Caco-2 (cell line): ENCODE measurements at places on chromosomes 11 and 22.

GRCh38 chr11:126696982-126697381 lies 303.6 kb downstream of the KIRREL3 start:
- DNase-seq, result no peak

DNA sequence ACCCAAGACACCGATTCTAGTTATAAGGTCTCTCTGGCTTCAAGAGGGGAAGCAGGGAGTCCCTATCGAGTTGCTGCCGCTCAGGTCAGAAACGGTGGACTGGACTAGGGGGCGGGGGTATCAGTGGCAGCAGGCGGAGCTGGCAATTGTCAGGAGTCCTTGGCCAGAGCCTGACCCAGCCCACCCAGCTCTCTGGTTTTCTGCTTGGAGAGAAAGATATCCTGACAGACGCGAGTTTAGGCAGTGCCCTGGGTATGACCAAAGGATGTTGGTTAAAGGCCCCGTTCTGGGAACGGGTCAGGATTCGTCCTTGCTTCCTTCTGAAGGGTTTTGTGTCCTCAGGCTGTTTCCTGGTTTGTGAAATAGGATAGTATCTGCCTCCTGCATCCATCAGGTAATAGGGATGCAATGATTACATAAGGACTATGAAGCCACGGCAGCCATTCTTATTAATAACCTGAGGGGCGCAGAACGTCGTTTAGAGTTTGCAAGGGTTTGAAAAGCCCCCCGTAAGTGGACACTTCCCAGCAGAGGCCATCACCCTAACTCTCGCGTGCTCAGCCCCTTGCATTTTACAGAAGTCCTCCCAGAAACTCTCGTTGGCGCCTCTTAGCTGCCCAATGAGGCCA lies 700 bp upstream of the DEPDC5 start:
- DNase-seq, result peak; percentile 91

DNA sequence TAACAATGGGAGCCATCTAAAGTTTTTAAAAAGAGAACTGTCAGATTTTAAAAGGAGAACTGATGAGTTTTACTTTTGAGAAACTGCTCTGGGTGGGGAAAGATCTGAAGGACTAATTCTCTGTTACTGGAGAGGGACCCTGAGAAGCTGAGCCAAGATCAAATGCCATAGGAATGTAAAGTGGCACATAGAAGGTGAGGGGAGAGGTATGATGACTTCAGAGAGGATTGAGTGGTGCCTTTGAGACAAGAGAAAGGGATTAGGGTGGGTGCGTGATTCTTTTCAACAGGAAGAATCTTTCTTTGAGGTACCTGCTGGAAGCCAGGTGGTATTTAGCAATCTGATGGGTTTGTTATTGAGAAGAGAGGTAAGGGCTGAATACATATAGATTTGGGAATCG lies 9.0 kb downstream of the CRKL start:
- DNase-seq, result no peak

DNA sequence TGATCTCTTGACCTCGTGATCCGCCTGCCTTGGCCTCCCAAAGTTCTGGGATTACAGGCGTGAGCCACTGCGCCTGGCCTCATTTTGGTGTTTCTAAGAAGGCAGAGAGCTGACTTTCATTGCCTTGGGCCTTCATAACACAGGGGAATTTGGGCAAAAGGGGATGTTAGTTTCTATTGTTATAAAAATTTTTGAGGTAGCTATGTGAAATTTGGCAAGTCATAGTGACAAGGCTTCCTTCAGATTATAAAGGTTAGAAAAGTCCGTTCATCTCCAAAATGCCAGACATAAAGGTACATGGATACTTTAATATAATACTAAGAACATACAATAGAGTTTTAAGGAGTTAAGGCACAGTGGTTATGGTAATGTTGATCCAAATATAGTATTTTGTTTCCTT lies 17.2 kb downstream of the LDHC start:
- DNase-seq, result no peak

DNA sequence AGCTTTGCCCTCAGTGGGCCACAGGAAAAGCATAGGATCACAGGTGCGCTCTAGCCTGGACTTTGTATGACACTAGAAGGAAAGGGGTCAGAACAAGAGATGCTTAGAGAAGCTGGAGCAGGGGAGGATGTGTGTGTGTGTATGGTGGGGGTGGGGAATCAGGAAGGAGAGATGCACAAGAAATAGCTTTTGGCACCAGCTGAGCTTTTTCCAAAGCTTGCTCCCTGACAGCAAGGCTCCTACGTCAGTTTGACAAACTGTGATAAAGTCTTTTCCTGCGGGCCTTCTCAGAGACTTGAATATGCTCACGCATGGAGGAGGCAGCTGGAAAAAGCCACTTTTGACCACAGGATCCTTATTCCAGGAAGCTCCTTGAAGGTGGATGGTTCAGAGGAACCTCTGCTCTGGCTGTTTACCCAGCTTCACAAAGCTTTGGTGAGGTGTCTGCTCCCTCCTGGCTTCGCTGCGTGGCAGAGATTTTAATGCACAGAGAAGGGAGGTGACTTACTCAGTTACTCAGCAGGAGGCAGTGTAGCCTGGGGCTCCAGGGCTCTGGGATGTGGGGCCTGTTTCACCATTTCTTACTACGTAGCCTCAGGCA lies 3.9 kb downstream of the CDC42EP1 start:
- DNase-seq, result no peak

- DNase-seq, result no peak
Observed at GRCh38 chr11:82757660-82758357, 24.1 kb upstream of the FAM181B start.

- no peak for DNase-seq
Observed at GRCh38 chr11:95335989-95336388, 105.0 kb upstream of the SESN3 start.

GRCh38 chr22:25837288-25837900 lies 95.4 kb downstream of the MYO18B start:
- no peak for DNase-seq

- no peak for DNase-seq
Observed at GRCh38 chr11:121904148-121904547, 211.9 kb downstream of the BLID start.

DNA sequence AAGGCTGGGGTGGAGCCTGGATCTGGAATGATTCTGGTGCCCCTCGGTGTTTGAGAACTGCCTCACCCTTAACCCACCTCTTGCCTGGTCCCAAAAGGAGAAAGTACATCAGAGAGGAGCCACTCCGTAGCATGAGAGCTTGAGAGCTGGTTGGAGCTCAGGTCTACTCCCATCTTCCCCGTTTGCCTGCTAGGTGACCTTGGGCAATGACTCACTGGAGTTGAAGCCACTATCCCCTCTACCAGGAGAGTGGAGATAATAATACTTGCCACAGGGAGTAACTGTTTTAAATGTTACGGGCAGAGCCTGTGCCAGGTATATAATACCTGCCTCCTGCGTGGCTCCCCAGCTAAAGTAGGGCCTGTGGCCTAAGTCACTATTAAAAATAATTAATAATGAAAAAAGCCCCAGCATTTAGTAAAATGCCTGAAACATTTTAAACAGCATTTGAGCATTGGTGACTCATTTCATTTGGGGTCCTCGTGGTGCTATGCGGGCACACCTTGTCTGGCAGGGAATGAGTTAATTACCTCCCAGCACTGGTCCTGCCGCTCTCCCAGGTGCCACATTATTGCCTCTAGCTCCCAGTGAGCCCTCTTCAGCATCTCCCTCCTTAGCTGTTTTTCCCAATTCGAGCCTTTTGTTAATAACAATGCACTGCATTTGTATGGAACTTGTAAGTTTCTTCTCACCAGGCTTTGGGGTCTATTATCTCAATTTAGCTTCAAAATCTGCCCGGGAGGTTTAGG lies 22.5 kb downstream of the CYTH4 start:
- no peak for DNase-seq

DNA sequence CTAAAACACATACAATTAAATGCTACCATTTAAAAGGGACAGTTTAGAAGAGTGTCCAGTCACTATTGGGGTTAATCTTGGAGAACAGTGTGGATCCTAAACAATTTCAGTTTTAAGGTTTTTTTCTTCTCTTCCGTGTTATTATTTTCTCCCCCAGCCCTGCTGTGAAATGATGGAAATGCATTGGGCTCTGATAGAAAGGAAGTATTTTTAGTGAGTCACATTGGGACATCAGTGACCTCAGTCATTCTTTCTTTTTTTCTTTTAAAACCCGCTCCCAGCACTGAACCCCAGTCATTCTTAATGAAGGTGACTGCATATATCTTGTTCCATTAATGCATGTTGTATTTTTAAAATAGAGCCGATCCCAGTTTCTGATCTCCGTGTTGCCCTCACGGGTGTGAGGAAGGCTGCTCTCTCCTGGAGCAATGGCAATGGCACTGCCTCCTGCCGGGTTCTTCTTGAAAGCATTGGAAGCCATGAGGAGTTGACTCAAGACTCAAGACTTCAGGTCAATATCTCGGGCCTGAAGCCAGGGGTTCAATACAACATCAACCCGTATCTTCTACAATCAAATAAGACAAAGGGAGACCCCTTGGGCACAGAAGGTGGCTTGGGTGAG lies 93.2 kb upstream of the OR4B1 start:
- DNase-seq, result no peak

- no peak for DNase-seq
Observed at GRCh38 chr11:67611165-67611564, 4.4 kb downstream of the NDUFV1 start.

- DNase-seq, result no peak
Observed at GRCh38 chr11:70705930-70706329, 307.6 kb downstream of the CTTN start.

- DNase-seq, result no peak
Observed at GRCh38 chr11:131537196-131537595, 166.8 kb downstream of the NTM start.

- DNase-seq, result no peak
Observed at GRCh38 chr22:49118065-49118464, 709.6 kb downstream of the BRD1 start.

GRCh38 chr11:64760759-64761420 lies 1.1 kb upstream of the PYGM start:
- DNase-seq, result no peak

- no peak for DNase-seq
Observed at GRCh38 chr11:72519220-72519881, 85.0 kb upstream of the CLPB start.

DNA sequence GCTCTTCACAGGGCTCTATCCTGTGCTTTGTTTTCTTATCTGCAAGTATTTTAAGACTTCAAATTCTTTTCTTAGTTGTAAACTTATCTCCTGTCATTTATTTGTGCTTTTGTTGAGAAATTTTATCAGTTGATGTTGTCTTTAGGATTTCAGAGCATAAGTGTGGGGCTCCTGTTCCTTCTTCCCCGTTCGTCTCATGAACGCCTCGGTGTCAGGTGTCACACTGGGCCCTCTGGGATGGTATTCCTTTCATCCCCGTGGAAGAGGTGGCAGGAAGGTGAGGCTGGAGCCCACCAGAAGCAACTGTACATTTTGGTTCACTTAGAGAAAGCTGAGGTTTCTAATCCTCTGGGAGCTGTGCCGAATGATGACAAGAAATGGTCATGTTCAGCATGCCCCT lies 17.9 kb downstream of the NADSYN1 start:
- DNase-seq, result peak; percentile 66

DNA sequence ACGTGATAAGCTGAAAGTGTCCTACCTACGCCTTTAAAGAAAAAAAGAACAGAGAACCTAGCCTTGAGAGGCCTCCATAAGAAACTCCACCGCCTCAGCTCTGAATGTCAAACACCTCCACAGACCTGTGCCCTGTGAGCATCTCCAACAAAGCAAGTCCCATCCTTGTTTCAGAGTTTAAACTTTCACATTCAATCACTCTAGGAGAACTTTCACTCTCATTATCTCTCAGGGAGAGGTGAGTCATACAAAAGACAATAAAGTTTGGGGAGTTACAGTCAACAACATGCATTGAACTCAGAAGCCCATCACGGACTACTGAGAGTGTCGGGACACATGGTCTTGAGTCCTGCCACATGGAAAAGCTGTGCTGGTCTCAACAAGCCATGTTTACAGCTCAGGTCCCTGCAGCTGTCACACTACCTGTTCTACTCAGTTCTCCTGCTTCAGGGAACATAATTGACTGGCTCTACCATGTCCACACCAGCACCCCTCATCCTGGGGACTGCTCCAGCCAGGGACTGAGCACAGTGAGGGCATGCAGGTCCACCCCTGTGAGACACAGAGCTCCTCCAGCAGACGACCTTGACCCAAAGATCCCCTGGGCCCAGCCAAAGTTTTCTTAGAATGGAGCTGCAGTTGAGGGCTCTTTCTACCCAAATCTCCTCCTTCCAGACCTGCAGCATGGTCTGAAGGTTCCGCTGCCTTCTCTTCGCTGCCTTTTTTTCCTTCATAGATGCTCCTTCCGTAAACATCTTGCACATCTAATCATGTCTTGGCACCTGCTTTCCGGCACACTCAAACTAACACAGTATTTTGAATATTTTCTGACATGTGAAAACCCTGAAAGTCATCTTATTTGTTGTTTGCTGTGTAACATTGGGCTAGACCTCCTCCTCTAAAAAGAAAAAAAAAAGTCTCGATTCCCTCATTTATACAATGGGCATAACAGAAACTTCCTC lies 114.9 kb downstream of the ETS1 start:
- no peak for DNase-seq

DNA sequence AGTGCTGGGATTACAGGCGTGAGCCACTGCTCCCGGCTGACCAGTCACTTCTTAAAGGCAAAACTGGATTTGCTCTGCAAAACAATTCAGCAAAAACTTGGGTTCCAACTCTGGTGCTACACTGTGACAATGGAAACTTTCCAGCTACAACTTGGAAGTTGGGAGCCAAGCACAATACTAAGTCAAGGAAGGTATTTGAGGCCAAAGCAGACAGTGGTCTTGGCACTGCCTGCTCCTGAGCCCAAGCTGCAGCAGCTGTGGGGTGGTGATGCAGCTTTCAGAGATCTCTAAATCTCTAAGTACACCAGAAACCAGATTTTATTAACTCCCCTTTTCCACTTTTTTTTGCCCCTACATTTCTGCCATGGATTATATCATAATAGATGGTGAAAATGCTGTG lies 17.5 kb downstream of the ADM start:
- DNase-seq, result no peak

DNA sequence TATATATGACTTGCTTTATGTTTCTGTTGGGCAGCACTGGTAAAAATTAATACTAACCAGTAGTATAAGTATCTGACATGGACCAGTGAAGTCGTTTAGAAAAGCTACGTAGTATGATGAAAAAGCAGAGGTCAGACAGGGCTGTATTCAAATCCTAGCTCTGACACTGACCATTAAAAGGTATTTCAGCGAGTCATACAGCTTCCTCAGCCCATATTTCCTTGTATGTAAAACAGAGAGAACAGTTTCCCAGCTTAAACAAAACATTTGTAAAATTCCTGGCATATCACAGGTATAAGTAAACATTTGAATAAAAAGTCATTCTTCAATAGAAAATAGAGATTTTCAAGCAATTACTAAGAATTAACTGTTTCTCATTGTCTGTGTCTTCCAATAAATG lies 4.2 kb downstream of the NOX4 start:
- DNase-seq, result no peak

DNA sequence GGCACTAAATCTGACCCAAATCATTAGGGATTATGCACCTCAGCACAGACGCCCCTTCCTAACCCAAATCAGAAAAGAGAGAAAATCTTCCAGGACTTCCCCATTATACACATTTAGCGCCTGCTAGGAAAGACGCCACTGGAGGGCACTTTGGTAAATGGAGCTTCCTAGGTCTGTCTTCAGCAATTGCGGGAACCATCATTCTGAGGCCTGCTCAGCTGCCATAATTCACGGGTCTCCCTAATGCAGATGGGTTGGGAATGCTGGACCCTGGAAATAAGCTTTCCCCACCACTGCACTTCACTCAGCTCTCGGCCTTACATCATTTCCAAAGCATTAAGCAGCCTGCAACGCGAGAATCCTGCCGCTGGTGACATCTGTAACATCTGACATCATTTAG lies 86.2 kb upstream of the OPCML start:
- no peak for DNase-seq

- peak; percentile 83 for DNase-seq
Observed at GRCh38 chr11:40029391-40029790, 1430.1 kb downstream of the LRRC4C start.
